Activated naive CD4-positive, alpha-beta T cell treated with anti-CD3 and anti-CD28 coated beads, Interleukin-2, amount 10 ng/mL, durations not matched to agents 7 days and 5 days (primary cell): ENCODE measurements at places on chromosomes 16 and 17.

- no peak for DNase-seq
Observed at GRCh38 chr17:69047368-69048263, 13.1 kb downstream of the ABCA9 start.

GRCh38 chr17:61984821-61985220 is 57.0 kb upstream of the INTS2 start:
- no peak for DNase-seq

DNA sequence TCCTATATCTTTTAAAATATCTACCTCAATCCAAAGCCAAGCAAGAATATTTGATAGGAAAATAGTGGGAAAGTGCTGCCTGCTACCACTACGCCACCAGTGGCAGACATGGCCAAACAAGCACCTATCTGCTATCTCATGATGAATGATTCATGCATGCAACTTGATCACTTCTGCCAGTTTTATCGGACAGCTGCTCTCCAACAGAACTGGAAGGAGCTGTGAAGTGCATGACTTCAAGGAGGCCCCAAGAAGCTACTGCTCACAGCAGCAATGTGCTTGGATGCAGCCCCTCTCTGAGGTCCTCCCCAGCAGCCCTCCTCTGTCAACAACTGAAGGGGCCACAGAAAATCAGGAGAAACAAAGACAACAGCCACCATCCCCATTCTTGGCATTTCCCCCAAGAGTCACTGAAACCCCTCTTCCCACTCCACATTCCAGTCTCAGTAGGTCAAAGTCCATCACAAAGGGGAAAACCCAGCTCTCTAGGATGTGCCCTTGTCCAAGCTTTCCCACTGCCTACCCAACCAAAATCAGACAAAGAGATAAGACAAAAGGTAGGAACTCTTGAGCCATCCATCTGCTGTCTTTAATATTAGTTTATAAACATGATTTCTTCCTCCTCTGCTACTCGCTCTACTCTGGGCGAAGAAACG is 215.3 kb downstream of the C16orf78 start:
- DNase-seq, result no peak

DNA sequence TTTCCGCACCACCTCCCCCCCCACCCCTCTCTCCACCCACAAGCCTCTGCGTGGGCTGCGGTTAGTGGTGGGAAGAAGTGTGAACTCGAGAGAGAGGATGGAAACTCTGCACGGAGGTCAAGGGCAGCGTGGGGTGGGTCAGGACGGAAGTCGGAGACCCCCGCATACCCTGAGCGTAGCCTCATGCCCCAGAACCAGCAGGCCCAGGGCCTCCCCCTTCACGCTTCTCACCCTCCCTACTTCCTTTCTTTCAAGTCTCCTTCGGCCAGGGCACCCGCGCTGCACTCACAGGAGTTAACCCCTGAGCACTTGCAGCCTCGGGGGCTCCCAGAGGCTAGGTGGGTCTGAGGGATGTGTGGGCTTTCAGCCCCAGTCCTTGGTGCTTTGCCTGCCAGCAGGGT is 9.2 kb downstream of the TBKBP1 start:
- peak; percentile 65 for DNase-seq

GRCh38 chr17:9772658-9773057 is 18.7 kb downstream of the DHRS7C start:
- DNase-seq, result no peak
